Smooth muscle cell of the umbilical artery (primary cell): ENCODE measurements at places on chromosomes 3 and 15. TPM values are rescaled to one million over a fixed set of nuclear protein-coding genes. Genes with fewer than 3 reads are reported as not detected.

PLSCR2 gene
- total RNA-seq, result not detected in 2 replicates

SAXO2 gene
- total RNA-seq, result 0.05 and 1.2 TPM in 2 replicates

KLHL40 gene
- not detected in 2 replicates for total RNA-seq

ATXN7 gene
- 10.4 and 13.6 TPM in 2 replicates for total RNA-seq

INSYN1 gene
- 0.23 and 1.5 TPM in 2 replicates for total RNA-seq

NEK11 gene
- total RNA-seq, result 3.6 and 6.0 TPM in 2 replicates

IL16 gene
- total RNA-seq, result under 0.01 TPM in 1 of 2 replicates, not detected in the other

RAD51 gene
- 0.30 and 4.8 TPM in 2 replicates for total RNA-seq

CGGBP1 gene
- total RNA-seq, result 70.7 and 83.0 TPM in 2 replicates

PRR23C gene
- total RNA-seq, result not detected in 2 replicates

CLDN11 gene
- 175 and 630 TPM in 2 replicates for total RNA-seq

CCDC39 gene
- total RNA-seq, result not detected in 2 replicates

RFC4 gene
- 16.0 and 23.0 TPM in 2 replicates for total RNA-seq

SLC12A1 gene
- total RNA-seq, result not detected in 2 replicates

FANCD2OS gene
- not detected in 2 replicates for total RNA-seq

RBP2 gene
- not detected in 2 replicates for total RNA-seq

CORO2B gene
- total RNA-seq, result 1.8 and 11.9 TPM in 2 replicates

CLRN1 gene
- not detected in 2 replicates for total RNA-seq

COL7A1 gene
- 52.0 and 55.2 TPM in 2 replicates for total RNA-seq

EPHB1 gene
- 1.8 and 8.9 TPM in 2 replicates for total RNA-seq

TMEM207 gene
- total RNA-seq, result not detected in 2 replicates

PPM1L gene
- total RNA-seq, result 0.74 and 0.89 TPM in 2 replicates

RRP9 gene
- total RNA-seq, result 26.3 and 30.3 TPM in 2 replicates

TGFBR2 gene
- 79.6 and 109 TPM in 2 replicates for total RNA-seq

MAGI1 gene
- 28.2 and 51.1 TPM in 2 replicates for total RNA-seq

UBA7 gene
- 52.3 and 53.4 TPM in 2 replicates for total RNA-seq

SPINT1 gene
- 0.30 and 0.78 TPM in 2 replicates for total RNA-seq

ASB14 gene
- 0.05 TPM in 1 of 2 replicates, not detected in the other for total RNA-seq

CHL1 gene
- total RNA-seq, result not detected in 2 replicates

STRA6 gene
- 30.3 and 47.2 TPM in 2 replicates for total RNA-seq

ERICH6 gene
- total RNA-seq, result not detected in 2 replicates

C3orf22 gene
- total RNA-seq, result not detected in 2 replicates

GOLGA8O gene
- not detected in 2 replicates for total RNA-seq

PDCD10 gene
- 59.7 and 77.6 TPM in 2 replicates for total RNA-seq

SLC2A2 gene
- not detected in 2 replicates for total RNA-seq

ATP8B4 gene
- 0.42 and 12.2 TPM in 2 replicates for total RNA-seq

CCR2 gene
- not detected in 2 replicates for total RNA-seq

KCNAB1 gene
- under 0.01 and 3.5 TPM in 2 replicates for total RNA-seq

LRCH3 gene
- total RNA-seq, result 35.3 and 68.0 TPM in 2 replicates

FEZF2 gene
- total RNA-seq, result not detected in 2 replicates

BHLHE40 gene
- 40.7 and 85.1 TPM in 2 replicates for total RNA-seq

ENTPD3 gene
- 0.14 and 0.30 TPM in 2 replicates for total RNA-seq

VIPR1 gene
- not detected in 2 replicates for total RNA-seq
